H1 (cell line): ENCODE measurements at places on chromosomes 3 and 15.

- H3K27me3 ChIP-seq = no peaks in the 10 kb centered on the region
- DNase-seq = no peak
- H3K4me1 ChIP-seq = peaks cover 12% of the 10 kb centered on the region; the same call in 1 of the 2 replicates
- no peak overlapping the region for H3K4me3 ChIP-seq
Observed at GRCh38 chr3:86234506-86235254, 756.3 kb downstream of the VGLL3 start.

- H3K27ac ChIP-seq = no peak overlapping the region
- H3K4me3 ChIP-seq = no peak overlapping the region
- DNase-seq = no peak
- no peaks in the 10 kb centered on the region for H3K27me3 ChIP-seq
- H3K4me1 ChIP-seq = no peaks in the 10 kb centered on the region
Observed at GRCh38 chr3:139715166-139715565, 37.4 kb upstream of the NMNAT3 start.

GRCh38 chr15:74768771-74769342 lies 13.0 kb upstream of the CSK start:
- H3K27ac ChIP-seq = no peak overlapping the region
- no peaks in the 10 kb centered on the region for H3K27me3 ChIP-seq
- no peak overlapping the region for H3K4me3 ChIP-seq
- no peaks in the 10 kb centered on the region for H3K36me3 ChIP-seq
- peak; percentile 82 for DNase-seq

DNA sequence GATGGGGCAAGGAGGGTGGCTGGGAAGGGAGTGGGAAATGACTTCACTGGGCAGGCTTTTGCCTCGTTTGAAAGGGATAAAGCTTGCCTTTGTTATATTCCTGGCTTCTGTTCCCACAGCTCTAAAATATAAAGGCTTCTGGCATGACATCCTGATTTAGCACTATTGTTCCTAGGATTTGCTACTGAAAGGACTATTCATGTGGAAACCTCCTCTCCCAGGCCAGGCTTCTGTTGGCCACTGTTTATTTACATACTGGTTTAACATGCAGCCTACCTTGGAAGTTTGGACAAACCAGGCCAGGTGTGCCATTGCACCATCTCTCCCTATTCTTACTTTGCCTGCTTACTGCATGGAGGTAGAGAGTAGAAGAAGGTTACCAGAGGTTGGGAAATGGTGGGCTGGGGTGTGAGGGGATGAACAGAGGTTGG lies 2.4 kb upstream of the LMCD1 start:
- H3K36me3 ChIP-seq = no peaks in the 10 kb centered on the region
- no peak overlapping the region for H3K4me3 ChIP-seq

- no peak overlapping the region for H3K27ac ChIP-seq
- H3K36me3 ChIP-seq = no peaks in the 10 kb centered on the region
- H3K4me3 ChIP-seq = no peak overlapping the region
- no peaks in the 10 kb centered on the region for H3K27me3 ChIP-seq
Observed at GRCh38 chr3:39716849-39717248, 92.6 kb upstream of the MYRIP start.
